NAMALWA (cell line): ENCODE measurements at places on chromosomes 3 and 15.

GRCh38 chr3:126341755-126342150 is 15.5 kb downstream of the KLF15 start:
- no peak for DNase-seq

DNA sequence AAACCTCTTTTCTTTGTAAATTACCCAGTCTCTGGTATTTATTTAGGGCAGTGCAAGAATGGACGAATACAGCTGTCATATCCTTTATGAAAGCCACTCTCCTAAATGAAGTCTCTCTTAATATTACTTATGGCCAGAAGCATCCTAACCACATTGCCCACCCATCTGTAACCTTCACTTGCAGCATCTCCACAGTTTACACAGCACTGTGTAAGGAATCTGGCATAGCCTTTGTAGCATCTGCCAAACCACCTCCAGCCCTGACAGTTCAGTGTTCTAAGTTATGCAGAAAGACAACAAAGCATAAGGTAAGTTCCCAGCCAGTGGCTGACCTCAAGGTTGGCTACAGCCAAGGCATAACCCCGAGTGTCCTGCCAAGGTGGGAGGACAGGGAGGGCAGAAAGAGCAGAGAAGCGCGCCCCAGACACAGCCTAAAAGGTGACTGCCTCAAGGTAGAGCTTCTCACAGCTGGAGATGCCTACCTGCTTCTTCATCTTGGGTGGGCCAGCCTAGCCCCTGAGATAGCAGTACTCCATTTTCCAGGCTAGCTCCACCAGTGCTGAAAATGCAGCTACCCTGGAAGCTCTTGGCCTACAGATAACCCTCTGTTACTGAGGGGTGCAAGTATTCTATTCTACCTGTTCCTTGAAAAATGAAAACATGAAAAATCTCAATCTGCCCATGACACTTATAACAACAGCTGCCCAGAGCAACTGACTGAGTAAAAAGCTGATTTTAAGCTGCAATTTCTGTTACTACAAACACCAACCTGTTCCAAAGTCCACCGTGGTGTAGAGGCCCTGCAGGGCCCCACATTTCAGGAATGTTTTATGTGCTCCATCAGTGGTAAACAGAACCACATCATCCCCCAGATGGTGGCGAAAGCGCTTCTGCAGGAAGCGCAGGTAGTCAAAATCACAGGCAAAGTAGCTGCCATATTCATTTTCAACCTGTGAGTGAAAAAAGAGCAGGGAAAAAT is 39.3 kb downstream of the GLB1 start:
- no peak for DNase-seq

GRCh38 chr3:155978324-155978723 is 107.9 kb downstream of the GMPS start:
- DNase-seq: no peak

DNA sequence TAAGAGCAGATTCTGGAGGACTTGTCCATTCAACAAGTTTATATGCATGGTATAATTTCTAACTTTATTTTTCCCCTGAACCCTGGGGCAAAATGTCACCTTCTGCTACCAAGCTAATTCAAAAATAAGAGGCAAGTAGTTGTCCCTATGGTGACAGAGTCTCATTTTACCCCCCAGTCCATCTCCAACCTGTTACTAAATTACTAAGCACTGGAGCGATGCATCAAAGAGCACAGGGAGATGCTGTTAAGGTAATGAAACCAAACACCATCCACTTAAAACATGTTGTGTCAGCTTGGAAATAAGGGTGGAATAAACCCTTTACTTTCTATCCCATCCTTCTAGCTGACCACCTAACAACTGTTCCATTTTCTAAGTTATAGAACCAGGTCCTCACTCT is 417.4 kb upstream of the ATP11B start:
- DNase-seq: no peak

DNA sequence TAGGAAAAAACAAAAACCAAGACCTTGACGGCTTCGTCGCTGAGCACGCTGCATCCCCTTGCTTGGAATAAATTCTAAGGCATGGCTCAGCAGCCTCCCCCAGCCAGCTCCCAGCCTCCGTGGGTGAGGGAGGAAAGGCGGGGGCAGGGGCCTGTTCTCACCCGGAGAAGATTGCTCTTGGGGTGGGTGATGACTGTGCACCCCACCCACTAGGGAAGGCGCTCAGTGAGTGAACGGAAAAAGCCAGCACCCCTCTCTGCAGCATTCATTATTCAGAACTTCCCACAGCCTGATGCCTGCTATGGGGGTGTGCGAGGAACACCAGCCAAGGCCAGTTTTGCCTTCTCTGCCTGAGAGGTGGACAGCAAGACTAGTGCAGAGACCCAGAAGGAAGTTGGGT is 19.3 kb upstream of the NTRK3 start:
- DNase-seq: no peak

DNA sequence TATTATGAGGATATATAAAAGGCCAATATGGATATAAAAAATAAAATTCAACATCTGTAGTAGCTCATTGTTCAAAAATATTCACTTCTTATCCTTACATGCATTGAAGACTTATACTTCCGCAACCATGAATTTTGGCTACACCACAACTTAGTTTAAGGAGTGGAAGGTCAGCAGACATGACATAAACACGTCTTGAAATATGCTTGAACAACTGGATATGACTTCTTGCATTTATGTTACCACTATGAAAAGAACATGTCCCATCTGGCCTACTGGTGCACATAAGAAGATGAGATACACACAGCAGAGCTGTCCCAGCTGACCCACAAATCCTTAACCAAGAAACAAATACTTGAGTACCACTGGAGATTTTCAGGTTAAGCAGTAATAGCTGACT is 52.1 kb downstream of the MYO9A start:
- no peak for DNase-seq

- DNase-seq: no peak
Observed at GRCh38 chr3:78879295-78879860, 888.4 kb downstream of the ROBO1 start.

GRCh38 chr15:32864051-32864450 is 146.2 kb downstream of the GREM1 start:
- DNase-seq: no peak

DNA sequence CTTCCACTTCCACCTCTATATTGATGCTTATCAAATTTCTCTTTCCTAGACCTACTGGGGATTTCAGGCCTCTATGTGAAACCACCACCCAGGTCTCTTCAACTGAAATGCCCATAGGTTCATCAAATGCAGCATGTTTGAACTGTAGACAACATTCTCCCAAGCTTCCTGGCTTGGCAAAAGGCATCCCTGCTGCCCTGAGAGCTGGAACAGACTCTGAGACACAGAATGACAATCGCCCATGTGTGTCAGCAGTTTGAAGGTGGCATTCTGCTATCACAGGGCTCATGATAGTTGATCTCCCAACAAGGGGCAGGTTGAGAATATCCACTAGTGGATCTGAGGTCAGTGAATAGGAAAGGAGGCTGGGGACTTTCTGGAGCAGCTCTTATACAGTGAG is 200.7 kb downstream of the RPLP1 start:
- DNase-seq: no peak

- no peak for DNase-seq
Observed at GRCh38 chr3:123110282-123110975, 43.6 kb downstream of the PDIA5 start.

DNA sequence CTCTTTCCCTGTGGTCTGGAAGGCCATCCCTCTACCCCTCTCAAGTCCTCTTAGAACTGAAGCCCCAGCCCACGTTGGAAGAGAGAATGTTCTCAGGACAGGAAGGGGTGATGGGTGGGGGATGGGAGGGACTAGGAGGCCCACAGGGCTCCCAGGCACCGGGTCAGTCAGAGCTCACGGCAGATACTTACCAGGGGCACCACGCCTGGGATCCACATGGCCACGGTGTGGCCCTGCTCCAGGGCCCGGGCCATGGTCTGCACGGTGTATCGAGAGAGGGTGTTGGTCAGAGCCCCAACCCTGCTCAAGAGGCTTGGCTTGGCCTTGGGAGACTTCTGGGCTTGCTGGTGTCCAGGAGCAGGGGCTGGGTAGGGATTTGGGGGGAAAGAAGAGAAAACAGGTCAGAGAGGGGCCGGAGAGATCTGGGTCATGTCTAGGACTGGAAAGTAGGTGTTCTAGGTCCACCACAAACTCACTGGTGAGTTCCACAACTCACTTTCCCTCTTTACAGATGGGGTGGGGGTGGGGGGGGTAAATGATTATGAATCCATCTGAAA is 9.8 kb downstream of the PLIN1 start:
- no peak for DNase-seq

DNA sequence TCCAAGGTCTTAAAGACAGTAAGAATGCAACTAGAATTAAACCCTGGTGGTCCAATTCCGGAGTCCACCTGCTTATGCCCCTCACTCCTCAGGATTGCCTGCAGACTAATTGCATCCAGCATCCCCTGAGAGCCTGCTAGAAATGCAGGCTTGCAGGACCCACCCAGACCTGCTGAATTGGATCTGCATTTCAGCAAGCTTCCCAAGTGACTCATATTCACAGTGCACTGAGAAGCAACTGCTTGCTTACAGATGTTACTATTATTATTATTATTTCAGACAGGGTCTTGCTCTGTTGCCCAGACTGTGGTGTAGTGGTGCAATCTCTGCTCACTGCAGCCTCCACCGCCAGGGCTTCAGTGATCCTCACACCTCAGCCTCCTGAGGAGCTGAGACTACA is 83.5 kb upstream of the VGLL4 start:
- no peak for DNase-seq

DNA sequence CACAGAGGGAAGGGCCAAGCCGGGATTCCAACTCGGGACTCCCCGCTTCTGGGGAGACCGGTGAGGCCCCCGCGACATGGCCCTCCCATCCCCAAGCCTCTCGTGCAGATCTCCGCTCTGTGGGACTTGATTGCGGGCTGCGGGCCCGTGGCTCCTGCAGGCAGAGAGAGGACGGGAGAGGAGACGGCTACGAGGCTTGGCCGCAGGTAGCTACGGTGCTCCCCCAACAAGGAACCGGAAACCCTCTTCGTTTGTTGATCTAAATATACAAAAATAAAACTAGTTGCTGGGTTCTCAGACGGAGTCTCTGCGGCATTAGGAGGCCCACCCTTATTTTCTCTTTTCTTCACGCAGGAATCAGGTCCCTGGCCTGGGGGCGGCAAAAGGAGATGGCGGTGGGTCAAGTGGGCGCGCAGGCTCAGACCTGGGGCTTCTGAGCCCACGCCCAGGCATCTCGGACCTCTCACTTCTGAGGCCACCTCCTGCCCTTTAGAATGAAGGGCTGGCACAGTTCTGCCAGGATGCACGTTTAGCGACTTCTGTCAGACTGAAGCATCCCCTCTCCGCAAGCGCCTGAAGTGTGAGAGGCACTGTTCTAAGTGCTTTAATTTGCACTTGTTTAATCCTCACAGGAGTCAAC is 10.9 kb downstream of the GNB5 start:
- no peak for DNase-seq

DNA sequence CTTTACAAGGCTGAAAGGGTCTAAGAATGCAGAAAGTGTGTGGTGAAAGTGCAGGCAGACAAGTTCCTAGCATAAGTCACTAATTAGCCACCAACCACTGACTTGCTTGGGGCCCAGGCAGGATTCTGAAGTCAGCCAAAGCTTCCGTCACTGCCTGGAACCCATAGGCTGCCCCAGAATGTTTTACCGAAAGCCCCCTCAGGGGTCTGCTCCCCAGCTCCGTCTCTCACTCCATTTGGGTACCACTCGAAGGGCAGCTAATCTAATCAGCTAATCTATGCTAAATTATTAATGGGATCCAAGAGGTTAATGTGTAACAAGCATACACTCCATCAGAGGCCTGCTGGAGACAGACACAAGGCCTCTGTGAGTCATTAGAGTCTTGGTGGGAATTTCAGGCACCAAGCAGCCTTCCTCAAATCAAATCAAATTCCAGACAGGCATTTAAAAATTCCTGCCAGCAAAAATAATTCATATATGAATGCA is 13.2 kb downstream of the ADAMTS9 start:
- no peak for DNase-seq

DNA sequence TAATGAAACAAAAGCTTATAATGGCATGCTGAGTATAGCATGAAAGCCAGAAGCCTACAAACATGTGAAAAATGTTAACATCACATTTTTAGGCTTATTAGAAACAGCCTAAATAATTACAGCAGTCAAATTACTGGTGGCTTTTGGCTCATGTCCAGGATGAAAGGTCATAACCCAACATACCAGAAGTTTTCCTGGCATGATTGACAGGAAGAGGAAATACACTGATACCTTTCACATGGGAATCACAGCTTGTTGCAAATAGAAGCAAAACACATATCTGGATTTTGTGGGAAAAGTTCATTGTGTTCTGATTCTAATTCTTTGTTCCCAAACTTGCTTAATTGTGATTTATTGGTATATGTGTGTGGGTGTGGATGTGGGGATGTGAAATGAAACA is 393.5 kb upstream of the ARRDC4 start:
- no peak for DNase-seq

DNA sequence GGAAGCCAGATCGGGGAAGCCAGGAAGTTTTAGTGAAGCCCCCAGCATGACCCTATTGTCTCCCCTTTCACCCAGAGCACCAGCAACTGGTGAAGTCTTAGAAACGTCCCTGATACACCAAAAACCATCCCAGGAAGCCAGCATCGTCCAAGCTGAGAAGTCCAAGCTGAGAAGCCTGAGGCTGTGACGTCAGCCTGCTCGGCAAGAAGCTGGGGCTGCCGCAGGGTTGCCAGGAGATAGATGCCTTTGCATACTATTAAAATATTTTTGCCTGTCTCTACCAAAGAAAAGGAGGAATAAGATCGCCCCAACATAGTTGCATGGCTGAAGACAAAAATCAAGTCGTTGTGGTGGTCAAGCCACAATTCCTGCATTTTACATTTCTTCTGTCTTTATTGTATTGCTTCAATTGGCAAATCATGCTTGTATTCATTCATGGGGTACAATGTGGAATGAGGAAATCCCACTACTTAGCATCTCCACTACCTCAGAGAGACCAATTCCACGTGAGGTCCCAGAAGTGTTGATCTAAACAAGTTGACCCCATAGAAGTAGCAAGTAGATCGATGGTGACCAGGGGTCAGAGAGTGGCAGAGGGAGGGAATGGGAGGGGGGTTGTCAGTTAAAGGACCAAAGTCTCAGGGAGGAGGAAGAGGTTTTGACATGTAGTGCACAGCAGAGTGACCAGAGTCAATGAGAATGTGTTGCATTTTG is 19.6 kb upstream of the EMC3 start:
- no peak for DNase-seq

DNA sequence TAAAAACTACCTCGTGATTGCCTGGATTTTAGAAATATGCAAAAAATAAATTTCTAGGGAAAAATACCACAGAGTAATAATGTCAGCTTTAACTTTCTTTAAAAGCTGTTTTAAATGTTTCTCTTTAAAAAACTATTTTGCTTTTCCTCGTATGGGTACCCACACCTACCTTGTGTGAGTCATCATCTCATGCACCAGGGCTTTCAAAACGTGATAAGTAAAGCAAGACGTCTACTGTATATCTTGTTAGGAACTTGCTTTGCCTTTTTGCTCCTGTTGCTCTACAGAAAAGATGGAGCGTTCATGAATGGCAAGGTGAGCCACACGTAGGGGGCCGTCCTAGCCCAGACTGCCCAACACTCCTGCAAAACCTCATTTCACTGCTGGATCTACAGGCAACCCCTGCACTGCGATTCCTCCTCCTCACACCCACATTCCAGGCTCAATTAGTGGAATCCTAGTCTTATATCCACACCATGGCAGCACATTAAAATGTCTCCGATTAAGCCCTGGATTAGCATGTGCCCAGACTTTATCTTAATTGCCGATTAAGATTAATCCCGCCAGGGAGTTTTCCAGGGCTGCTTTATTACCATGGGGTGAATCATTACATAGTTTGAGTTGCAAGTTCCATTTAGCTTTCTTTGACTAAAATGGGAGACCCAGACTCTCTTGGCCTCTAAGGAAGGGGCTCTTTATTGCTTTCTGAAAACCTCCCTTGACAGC is 293.6 kb upstream of the ICE2 start:
- no peak for DNase-seq

GRCh38 chr15:99155961-99156443 is 51.1 kb downstream of the SYNM start:
- no peak for DNase-seq
